Sigmoid colon (tissue), 7 donors: ENCODE measurements at places on chromosomes 16 and 17. TPM values are rescaled to one million over a fixed set of nuclear protein-coding genes. Genes with fewer than 3 reads are reported as not detected.

Gene FAM171A2
- polyA plus RNA-seq: 0.67 TPM

Gene TBC1D3H
- polyA plus RNA-seq: 0.46 TPM

Gene FNDC8
- not detected for polyA plus RNA-seq

Gene ACSM5
- polyA plus RNA-seq: 0.69 TPM

Gene PIK3R6
- polyA plus RNA-seq: 1.2 TPM

Gene P2RX5
- 55.3 TPM for polyA plus RNA-seq

Gene KRTAP1-5
- polyA plus RNA-seq: not detected

- DNase-seq: peak; percentile 76
Measured at GRCh38 chr17:56834380-56835263, 671 bp downstream of the DGKE start.

DNA sequence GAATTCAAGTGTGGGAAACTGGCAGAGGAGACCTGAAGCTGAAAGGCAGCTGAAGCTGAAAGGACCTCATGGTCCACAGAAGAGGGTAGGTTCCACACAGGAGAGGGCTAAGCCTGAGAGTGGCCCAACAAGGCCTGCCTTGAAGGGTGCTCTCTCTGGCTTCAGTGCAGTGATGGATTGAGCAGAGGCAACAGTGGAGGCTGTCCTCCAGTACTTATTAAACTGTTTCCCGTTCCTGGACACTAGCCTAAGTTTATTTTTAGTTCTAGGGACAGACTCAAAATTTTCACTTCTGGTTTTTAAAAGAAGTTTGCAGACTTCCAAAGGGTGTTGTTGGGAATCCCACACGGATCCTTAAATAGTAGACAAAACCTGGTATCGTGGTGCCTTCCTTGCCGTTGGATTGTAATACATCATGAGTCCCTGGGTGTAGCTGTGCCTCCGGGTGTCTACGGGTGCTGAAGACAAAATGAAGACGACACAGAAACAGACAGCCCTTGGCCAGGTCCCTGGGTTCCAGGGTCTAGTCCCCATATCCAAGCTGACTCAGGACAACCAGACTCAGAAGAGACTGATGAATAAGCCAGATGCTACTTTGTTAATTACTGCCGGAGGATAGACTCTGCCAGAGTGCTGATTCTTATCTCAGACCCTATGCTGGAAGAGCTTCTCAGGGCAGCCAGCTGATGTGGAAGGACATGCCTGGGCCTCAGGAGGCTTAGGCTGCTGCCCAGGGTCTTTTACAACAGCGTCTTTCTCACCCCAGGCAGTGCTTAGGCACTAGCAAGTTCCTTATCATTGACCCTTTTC, 7.1 kb upstream of the CMTM4 start:
- DNase-seq: no peak

GRCh38 chr16:85584267-85584666, 28.9 kb upstream of the GSE1 start:
- no peak for DNase-seq

DNA sequence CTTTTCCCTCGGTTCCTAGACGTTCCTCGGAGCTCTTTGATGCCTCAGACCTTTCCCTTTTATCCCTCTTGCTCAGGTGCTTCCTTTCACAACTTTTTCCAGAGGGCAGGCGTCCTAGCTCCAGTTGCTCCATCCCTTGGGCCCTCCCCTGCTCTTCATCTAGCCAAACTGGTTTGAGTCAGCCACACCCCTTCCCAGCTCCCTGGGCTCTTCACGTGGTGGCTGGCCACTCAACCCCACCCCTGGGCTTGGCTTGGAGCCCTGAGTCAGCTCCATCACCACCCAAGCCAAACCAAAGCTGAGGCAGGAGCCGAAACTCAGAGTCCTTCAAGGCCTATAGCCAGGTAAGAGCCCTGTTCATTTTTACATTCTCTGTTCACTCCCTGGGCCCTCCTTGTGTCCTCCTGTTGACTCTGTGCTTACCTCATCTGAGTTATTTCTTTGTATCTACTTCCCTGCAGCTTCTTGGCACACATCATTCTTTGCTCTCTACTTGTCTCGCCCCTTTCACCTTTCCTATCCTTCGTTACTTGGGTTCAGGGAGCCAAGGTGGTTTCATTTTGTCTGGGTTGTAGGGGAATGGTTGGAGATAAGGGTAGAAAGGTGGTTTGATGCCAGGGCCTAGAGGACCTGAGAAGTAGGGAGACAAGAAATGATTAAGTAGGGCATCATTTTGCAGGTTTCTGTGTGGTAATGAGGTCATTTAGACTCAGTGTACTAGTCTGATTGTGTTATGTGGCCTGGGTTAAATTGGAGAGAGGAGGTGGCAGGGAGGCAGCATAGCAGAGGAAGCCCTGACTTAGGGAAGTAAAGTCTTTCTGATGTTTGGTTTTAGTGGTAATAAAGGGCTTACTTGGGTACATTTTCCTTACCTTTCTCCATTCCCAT, 7.6 kb upstream of the PHKG2 start:
- DNase-seq: peak; percentile 92

DNA sequence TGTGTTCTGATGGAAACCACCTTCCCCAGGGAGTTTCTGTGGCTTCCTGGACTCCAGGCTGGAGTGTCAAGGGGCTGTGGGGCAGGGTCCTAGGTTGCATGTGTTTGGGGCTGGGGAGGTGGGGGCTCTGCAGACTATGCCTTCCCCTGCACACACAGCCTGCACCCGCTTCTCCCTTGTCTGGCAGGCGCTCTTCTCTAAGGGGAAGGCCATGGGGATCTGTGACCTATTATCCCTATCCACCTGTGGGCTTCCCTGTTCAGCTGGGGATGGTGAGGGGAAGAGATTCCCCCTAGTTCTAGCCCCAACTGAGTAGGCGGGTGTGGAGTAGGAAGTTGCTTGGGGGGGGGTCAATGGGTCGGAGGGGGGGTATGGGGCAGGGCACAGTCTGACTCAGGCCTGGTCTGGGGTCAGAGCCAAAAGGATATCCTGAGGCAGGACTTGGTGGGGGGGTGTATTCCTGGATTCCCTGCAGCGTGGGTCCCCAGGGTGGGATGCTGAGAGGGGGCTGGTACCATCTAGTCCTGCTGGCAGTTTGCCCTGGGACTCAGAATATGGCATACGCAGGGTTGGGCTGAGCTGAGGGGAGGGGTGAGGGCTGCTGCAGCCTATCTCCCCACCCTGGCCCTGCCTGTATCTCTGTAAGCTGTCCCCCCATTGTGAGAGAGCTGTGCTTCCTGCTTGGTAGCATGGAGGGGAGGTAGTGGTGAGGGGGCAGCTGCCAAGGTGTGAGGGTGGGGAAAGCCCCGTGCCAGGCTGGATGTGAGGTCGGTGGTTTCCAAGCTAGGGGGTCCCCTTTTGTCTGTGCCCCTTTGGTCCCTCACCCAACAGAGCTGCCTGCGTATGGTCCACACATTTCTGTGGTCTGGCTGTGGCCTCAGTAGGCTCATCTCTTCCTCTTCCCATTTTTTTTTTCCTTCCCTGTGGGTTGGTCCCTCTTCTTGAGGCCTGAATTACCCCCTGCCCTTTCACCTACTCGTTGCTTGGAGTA, 14.7 kb downstream of the RARA start:
- DNase-seq: peak; percentile 83

- no peak for DNase-seq
Measured at GRCh38 chr17:6145946-6146345, 75.8 kb downstream of the WSCD1 start.

DNA sequence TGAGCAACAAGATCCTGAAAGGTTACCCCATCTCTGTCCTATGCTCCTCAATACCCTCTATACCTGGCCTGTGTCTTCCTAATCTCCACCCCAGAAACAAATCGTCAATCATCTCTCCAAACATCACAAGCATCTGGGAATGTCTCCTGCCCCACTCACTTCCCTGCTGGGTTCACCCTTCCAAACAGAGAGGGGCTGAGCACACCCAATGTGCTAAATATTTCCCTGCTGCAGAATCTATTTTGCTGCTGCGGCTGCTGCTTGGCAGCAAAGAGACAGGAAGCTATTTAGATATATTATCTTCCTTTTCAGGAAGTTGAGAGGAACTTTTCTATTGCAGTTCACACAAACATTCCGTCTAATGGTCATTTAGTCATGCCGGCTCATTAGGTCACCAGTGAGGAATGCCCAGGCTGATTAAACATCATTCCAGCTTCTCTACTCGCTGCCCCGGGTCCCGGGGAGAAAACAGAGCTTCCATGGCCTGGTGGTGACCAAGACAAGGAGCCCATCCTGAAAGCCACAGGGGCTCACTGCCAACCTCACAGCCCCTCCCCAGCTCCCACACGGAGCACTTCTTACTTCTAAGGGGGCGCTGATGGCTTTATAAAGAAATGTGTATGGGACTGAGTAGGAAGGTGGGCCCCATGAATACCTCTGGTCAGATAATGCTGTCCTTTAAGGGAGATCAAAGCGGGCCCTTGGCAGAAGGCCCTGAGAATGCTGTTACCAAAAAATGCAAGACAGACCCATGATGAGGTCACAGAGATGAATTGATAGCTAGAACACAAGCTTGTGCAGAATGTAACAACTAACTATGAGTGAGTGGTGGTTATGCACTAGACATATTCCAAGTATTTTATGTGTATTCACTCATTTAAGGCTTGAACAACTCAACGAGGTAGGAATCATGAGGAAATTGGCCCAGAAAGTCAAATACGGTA, 218.3 kb downstream of the SOX9 start:
- DNase-seq: no peak

DNA sequence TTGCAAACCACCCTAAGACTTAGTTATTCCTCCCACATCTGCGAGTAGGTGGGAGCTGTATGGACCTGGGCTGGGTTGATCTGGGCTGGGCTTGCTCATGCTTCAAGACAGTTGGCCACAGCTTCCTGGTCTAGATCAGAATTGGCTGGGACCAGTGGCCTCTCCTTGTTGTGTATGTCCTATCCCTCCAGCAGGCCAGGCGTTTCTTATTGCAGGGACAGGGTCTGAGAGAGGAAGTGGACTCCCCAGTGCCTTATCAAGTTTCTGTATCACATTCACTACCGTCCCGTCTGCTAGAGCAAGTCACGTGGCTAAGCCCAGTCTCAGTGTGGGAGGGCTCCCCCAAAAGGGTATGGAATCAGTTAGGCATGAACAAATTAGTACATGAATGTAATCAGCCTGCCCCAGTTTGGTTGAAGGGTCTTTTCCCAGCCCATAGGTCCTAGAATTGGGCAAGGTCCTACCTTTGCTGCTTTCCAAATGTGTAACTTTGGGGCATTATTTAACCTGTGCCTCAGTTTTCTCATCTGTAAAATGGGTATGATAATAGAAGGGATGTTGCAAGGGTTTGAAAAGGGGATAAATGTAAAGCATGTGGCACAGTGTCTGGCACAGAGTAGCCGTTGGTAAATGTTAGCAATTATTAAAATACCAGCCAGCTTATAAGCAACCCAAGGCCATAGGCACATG, 36.0 kb downstream of the NKD1 start:
- no peak for DNase-seq

DNA sequence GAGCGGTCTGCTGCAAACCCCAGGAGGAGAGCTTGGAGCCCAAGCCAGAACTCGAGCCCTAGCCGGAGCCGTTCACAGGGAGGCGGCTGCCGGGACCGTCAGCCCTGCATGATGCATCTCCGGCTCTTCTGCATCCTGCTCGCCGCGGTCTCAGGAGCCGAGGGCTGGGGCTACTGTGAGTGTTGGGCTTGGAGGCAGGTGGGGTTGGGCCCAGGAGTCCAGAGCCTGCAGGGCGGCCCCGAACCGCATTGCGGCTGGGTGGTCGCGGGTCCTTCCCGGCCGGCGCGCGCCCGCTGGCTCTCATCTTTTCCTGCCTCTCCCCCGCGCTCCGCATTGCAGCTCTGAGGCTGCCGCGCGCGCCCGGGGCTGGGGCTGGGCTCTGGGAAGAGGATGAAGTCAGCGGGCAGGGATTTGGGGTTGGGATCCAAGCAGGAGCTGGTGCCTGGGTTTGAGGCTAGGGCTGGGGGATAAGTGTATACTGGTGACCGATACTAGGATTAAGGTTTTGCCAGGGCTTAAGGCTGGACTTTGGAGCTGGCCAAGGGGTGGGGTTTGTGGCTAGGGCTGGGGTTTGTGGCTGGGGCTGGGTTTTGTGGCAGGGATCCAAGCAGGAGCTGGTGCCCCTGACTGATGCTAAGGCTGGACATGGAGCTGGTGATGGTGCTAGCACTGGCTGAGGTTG, 532 bp downstream of the CNTNAP1 start:
- no peak for DNase-seq

DNA sequence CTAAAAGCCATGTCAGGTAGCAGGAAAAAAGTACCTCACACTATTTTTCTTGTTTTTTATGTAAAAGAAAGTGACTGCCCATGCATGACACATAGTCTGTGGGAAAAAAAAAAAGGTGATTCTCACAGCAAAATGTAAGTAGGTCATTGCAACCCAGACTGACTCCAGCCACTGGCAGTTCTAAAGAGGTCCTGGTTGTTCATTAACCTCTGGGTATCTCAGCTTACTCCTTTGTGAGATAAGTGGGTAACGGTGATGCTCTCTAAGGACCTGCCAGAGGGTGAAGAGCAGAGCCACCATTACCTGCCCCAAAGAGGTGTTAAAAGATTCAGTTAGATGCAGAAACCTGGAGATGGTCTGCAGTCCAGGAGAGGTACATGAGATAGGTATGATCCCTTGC, 531.9 kb downstream of the GRIN2A start:
- no peak for DNase-seq

GRCh38 chr17:19014628-19015215, 10.2 kb upstream of the FAM83G start:
- no peak for DNase-seq

DNA sequence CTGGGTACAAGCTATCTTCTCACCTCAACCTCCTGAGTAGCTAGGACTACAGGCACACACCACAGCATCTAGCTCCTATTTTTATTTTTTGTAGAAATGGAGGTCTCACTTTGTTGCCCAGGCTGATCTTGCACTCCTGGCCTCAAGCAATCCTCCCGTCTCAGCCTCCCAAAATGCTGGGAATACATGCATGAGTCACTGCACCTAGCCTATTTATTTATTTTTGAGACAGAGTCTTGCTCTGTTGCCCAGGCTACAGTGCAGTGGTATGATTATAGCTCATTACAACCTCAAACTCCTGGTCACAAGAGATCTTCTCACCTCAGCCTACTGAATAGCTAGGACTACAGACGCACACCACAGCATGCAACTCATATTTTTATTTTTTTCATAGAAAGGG, 40.1 kb upstream of the RGS9 start:
- DNase-seq: peak; percentile 5

GRCh38 chr17:33779234-33779591, 475.9 kb upstream of the CCL2 start:
- no peak for DNase-seq

- no peak for DNase-seq
Measured at GRCh38 chr17:17837966-17838962, 1.5 kb upstream of the SREBF1 start.

DNA sequence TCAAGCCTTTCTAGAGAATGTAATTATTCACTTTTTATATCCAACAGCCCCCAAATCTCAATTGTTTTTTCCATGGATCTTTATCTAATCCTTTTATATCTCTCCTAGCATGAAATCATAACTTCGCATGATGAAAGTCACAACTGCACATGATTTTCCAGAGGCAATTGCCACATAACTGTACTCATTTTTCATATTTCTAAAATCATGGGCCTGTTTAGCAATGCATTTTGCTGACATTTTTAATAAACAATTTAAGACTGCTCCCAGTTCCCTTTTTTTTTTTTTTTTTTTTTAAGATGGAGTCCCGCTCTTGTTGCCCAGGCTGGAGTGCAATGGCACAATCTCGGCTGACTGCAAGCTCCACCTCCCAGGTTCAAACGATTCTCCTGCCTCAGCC, 83.5 kb downstream of the VMP1 start:
- DNase-seq: no peak

- no peak for DNase-seq
Measured at GRCh38 chr17:46795379-46795952, 23.0 kb downstream of the WNT3 start.
